Activated CD8-positive, alpha-beta memory T cell treated with anti-CD3 and anti-CD28 coated beads, Interleukin-2, amount 50 U/mL, for 48 hours (primary cell): ENCODE measurements at places on chromosomes 4 and X.

DNA sequence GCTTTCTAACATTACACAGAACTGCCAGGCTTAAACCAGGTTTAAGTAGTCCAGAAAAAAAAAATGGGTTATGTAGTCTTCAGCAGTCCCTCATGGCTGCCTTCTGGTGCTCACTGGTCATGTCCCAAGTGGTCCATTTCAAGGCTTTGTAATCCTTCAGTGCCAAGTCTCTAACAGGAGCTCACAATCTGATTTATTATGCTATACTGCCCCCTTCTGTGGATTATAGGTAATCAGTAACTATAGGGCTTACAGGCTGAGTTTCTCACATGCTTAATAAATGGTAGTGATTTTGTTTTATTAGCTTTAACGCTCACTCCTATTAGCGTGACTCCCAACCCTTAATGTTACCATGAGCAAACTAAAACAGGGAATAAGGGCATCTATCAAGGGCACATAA lies 92.5 kb upstream of the EDA2R start:
- DNase-seq, result no peak

GRCh38 chr4:122845066-122845465 lies 18.4 kb downstream of the FGF2 start:
- no peak for DNase-seq

- no peak for DNase-seq
These were observed 128.1 kb downstream of the COL25A1 start for GRCh38 chr4:109174224-109174953.

- DNase-seq, result no peak
These were observed 191.0 kb downstream of the NSUN7 start for GRCh38 chr4:40940756-40941155.

DNA sequence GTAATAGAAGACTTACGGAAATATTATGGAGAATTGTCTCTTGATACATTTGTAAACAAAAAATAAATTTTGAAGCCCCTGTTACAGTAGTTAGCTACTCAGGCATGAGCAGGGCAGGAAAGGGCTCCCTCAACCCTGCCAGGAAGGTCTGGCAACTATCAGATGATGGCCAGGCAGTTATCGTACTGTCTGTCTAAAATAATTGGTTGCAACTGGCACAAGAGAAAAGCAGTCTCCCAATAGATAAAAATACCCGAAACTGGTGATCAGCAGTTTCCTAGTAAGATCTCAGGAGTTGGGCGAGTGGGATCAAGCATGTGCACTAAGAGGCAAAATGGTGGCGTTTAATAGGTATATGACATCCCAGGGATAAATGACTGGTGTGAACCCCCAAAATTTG lies 1336.3 kb downstream of the C4orf33 start:
- no peak for DNase-seq

DNA sequence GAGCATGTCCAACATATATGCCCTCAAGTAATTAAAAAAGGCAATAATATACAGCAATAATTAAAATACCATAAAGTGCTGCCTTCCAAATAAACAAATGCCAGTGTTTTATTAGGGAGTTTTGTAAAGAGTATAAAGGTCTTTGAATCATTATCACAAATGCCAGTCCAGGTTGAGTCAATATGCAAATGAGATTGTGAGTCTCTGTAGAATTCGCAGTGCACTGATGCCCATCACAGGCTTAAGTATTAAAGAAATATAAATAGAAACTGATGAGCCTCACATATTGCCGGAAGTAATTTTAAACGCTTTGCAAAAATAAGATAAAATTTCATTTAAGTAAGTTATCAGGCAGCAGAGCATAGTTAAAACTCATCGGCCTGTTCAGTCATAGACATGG lies 205.0 kb upstream of the TECRL start:
- no peak for DNase-seq

DNA sequence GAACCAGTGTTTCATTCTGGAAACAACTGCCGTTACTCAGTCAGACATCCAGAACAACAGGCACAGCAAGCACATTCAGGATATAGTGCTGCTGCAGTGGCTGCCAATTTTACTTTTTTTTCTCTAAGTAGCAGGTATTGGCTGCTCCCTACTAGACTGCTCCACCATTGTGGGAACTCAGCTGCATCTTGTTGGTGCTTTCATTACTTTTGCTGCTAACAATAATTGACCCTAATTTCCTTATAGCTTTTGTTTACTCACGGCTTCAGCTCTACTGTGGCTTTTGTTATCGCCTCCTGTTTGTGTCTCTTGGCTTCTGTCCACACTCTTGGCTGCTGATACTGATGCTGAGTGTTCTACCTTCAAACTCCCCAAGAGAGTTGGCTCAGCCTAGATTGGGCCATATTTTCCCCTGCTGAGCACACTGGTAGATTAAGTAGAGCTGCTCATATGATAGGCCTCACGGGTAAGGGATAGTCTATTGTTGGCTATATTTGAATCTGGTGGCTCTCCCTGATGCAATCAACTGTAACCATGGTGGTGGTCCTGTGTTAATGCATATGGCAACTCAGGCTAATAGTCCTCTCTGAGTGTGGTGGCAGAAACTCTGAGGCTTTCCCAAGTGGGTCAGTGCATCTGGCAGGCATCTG lies 44.5 kb upstream of the IL2 start:
- DNase-seq, result no peak

- no peak for DNase-seq
These were observed 61.9 kb downstream of the ADAMTS3 start for GRCh38 chr4:72507167-72507566.

DNA sequence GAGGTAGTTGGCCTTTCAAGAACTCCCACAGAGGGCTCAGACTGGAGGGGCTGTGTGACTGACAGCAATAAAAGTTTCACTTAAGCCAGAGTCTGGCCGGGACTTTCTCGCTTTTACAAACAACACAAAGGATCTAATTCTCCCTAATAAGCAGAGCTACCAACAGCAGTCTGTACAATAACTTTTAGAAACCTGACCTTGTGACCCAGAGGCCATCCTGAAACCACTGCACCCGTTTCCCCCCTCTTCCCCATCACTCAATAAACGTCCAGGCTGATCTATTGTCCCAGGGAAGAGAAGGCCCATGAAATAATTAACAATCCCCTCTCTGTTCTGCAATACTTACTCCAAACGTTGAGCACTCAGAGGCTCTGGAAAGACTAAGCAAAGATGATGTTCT lies 442.4 kb downstream of the ZIC3 start:
- no peak for DNase-seq

GRCh38 chrX:138006180-138006579 lies 440.3 kb downstream of the ZIC3 start:
- no peak for DNase-seq

DNA sequence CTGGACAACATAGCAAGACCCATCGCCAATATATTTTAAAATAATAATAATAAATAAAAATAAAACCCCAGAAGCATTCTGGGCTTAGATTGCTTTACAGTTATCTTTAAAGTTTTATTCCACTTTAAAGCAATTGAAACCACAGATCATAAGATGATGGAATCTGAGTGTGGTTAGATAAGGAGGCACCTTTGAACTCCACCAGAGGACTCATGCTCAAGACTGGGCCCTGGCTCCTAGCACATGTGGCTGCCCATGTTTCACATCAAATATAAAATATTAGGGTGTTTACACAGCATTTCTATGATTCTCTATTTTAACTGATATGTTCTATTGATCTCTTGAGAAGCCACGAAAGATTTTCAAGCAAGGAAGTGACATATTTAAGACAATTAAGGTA lies 52.6 kb upstream of the BBS12 start:
- DNase-seq, result no peak

GRCh38 chr4:118254368-118254767 lies 98.4 kb downstream of the PRSS12 start:
- DNase-seq, result no peak

DNA sequence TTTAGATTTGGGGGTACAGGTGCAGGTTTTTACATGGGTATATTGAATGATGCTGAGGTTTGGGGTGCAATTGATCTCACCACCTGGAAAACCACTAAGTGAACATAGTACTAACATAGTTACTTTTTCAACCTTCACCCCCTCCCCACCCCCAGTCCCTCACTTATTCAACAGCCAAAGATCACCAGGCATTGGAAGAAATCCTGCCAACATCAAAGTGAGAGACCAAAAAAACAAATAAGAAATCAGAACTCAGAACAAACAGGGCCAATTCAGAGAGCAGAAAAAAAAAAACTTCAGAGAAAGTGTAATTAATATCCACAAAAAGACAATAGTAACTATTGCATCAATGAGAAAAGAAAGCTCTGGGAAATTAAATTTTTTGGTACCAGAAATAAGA lies 20.5 kb upstream of the LAP3 start:
- no peak for DNase-seq

DNA sequence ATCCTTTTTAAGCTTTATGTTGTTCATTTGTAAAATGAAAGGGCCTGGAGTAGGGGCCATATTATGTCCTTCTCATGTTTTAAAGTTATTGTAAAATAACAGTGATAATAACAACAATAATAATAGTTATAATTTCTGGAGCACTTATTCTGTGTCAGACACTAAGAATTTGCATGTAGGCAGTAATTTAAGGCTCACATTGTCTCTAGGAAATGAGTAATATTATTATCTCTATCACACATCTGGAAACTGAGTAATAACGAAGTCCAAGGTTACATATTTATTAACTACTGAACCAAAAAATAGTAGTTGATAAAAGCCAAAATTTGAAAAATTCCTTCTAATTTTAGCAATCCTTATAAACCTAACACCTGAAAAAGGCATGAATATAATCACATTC lies 520.7 kb upstream of the PABPC4L start:
- no peak for DNase-seq

GRCh38 chr4:5707778-5708448 lies 446 bp downstream of the EVC2 start:
- peak; percentile 57 for DNase-seq

DNA sequence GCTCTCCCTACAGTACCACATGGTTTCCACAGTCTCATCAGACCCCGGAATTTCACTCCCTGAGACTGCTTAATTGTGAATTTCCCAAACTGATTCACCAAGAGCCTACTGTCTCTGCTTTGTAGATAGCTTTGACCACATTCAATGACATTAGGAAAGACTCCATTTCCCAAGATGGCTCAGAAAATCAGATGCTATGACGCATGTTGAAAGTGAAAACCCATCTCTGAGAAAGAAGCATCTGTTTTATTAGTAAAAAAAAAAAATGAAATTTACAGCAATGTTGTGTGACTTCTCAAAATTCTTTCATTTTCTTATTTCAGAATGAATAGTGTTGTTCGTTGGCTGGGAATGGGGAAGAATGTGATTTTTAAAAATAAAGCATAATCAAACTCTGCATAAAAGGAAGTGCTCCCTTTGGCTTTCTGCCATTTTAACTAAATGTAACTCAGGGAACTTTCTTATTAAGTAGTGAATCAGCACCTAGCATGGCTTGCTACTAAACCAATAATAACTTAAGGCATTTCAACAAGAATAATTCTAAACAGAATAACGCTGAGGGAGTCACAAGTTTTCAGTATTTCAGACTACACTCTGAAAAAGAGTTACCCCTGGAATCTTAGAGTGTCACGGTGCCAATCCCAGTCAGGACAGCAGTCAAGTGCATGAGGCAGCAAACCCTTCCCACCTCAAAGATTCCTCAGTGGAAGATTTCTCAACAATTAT lies 97.4 kb upstream of the MYOZ2 start:
- no peak for DNase-seq

DNA sequence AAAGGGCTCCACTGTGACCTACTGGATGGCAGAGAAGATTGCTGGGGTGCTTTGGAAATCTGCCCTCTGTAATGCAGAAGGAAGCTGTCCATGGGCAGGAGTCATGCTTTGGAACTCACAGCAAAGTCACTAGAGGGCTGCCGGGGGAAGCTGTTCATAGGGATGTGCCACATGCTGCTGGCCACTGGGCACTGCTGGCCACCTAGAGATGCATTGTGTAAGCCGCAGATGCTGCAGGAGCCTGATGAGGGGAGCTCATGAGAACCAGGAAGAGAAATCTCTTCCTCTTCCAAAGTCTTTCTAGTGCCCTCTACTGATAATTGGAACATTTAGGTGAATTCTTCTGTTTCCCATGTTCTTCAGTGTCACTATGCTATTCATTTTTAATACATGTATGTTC lies 31.2 kb upstream of the UXT start:
- no peak for DNase-seq

GRCh38 chr4:88910101-88910500 lies 146.9 kb downstream of the FAM13A start:
- no peak for DNase-seq

- DNase-seq, result no peak
These were observed 24.7 kb upstream of the NEUROG2 start for GRCh38 chr4:112540695-112541094.

- peak; percentile 56 for DNase-seq
These were observed 714.5 kb upstream of the TENM3 start for GRCh38 chr4:181528570-181529184.

- no peak for DNase-seq
These were observed 247 bp upstream of the PPA2 start for GRCh38 chr4:105474099-105474518.

DNA sequence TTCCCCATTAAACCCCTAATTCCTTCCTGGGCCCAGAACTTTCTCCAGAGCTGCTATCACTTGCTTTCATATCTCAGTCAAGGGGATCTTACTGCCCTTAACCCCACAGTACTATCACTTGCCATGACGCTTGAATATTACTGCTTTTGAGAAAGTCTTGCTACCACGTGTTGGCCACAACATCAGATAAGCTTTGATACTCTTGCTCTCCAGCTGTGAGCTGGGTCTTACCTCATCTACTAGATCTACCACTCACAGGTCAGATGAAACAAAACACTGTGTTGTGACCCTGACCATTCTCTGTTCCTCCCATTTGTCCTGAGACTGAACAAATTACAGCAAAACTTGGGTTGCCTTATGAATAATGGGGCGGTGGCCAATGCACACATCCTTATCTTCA lies 12.1 kb upstream of the TAPT1 start:
- DNase-seq, result no peak

- no peak for DNase-seq
These were observed 14.2 kb downstream of the COX7B2 start for GRCh38 chr4:46894826-46895225.

DNA sequence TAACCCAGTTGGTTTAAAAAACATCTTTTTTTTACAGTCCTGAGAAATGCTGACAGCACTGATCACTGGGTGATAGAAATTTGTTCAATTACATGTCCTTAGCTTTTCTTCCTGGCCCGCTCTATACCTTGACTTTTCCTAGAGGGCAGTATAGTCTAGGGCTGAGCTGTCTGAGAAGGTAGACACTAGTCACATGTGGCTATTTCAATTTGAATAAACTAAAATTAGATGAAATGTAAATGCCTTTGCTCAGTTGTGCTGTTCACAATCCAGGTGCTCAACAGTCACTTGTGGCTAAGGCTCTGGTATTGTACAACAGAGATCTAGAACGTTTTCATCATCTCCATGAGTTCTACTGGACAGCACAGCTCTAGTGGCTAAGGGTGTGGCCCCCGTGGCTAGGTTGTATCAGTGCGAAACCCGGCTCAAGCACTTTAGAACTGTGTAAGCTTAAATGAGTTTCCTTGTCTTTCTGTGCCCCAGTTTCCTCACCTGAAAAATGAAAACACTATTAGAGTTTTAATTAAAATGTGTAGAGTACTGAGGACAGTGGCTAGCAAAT lies 111.6 kb upstream of the WDR17 start:
- DNase-seq, result no peak
